ENCODE measurements at places on chromosomes 7 and 10. TPM values are rescaled to one million over a fixed set of nuclear protein-coding genes. Genes with fewer than 3 reads are reported as not detected.

TAS2R4 gene
- 1.0 TPM for polyA plus RNA-seq

AKR1D1 gene
- 0.34 TPM for polyA plus RNA-seq

AOAH gene
- 2.7 TPM for polyA plus RNA-seq

- DNase-seq = peak; percentile 39
Measured at GRCh38 chr7:51316262-51316665, 345 bp downstream of the COBL start.

DNA sequence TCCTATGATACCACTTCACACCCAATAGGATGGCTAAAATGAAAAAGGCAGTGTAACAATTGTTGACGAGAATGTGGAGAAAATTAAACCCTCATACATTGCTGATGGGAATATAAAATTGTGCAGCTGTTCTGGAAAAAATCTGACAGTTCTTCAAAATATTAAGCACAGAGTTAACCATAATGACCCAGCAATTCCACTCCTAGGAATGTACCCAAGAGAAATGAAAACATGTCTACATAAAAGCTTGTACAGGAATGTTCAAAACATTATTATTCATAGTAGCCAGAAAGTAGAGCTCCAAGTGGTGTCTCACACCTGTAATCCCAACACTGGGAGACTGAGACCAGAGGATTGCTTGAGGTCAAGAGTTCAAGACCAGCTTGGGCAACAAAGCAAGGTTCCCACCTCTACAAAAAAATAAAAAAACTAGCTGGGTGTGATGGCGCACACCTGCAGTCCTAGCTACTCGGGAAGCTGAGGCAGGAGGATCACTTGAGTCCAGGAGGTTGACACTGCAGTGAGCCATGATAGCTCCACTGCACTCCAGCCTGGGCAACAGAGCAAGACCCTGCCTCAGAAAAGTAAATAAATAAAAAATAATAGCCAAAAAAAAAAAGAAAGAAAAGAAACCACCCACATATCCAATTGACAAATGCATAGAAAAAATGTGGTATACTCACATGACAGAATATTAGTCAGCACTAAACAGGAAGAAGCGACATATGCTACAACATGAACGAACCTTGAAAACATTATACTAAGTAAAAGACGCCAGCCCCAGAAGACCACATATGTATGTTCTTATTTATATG is 5.0 kb downstream of the RHEB start:
- no peak for DNase-seq

DNA sequence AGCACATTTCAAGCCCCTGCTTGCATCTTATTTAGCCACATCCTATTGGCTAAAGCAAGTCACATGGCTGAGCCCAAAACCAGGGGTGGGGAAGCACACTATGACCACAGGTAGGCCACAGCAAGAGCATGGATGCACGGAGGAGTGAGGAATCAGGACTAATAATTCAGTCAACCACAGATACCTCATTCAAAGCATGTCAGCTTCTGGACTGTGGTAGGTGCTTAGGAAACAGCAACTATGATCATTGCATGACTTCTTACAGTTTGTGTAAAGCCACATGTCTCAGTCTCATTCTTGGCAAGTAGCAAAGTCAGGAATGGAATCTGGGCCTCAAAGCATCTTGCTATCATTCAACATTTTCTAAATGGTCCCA is 79.0 kb upstream of the EMX2 start:
- no peak for DNase-seq
